ENCODE measurements at places on chromosomes 5 and 9.

- DNase-seq, result peak; percentile 87
- H3K4me3 ChIP-seq, result peak overlapping the region; percentile 66
- peaks cover 17% of the 10 kb centered on the region for H3K4me1 ChIP-seq
- peak overlapping the region; percentile 84 for H3K27ac ChIP-seq
- no peaks in the 10 kb centered on the region for H3K36me3 ChIP-seq
Observed at GRCh38 chr5:124746916-124747790, 714 bp upstream of the ZNF608 start.

GRCh38 chr9:8946461-8946860, 1146.9 kb upstream of the DMAC1 start:
- DNase-seq, result peak; percentile 4
- no peaks in the 10 kb centered on the region for H3K4me1 ChIP-seq
- no peak overlapping the region for H3K4me3 ChIP-seq
- no peak overlapping the region for H3K27ac ChIP-seq

DNA sequence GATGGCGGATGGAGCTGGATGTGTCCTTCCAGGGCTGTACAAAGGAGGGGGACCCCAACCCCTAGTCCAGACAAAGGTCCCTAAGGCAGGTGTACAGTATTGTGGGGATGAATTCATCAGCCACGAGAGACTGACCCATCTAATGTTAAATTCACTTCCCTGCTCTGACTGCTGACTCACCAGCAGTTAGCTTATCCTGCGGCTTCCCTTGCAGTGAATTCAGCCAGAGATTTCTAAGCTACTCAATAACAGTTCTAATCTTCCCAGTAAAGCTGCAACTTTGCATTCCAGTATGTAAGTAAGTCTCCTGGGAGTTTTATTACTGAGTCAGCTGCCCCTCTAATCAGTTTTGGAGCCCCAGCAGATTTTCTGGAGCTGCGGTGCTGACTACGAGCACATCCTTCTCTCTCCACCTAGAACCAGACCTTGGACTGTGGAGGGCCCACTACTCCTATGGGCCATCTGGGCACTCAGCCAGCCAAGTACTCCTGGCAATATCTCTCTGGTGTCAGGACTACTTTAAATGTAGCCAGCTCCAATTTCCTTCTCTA, 16.1 kb downstream of the B4GALT1 start:
- H3K4me3 ChIP-seq, result no peak overlapping the region
- no peaks in the 10 kb centered on the region for H3K27me3 ChIP-seq
- H3K36me3 ChIP-seq, result no peaks in the 10 kb centered on the region
- no peaks in the 10 kb centered on the region for H3K4me1 ChIP-seq

- H3K27ac ChIP-seq, result no peak overlapping the region
- H3K27me3 ChIP-seq, result no peaks in the 10 kb centered on the region
- DNase-seq, result no peak
Observed at GRCh38 chr5:137684761-137685160, 51.1 kb downstream of the KLHL3 start.

- H3K27ac ChIP-seq, result peak overlapping the region; percentile 88
- peaks cover 26% of the 10 kb centered on the region for H3K36me3 ChIP-seq
- no peaks in the 10 kb centered on the region for H3K27me3 ChIP-seq
- peaks cover 2% of the 10 kb centered on the region for H3K4me1 ChIP-seq
- peak overlapping the region; percentile 95 for H3K4me3 ChIP-seq
Observed at GRCh38 chr5:103561685-103562452, 720 bp downstream of the NUDT12 start.

GRCh38 chr9:100100146-100100667, 1.2 kb downstream of the INVS start:
- no peaks in the 10 kb centered on the region for H3K27me3 ChIP-seq
- H3K36me3 ChIP-seq, result peaks cover 9% of the 10 kb centered on the region
- no peak overlapping the region for H3K4me3 ChIP-seq
- H3K4me1 ChIP-seq, result peaks cover 4% of the 10 kb centered on the region
- no peak for DNase-seq

Measured in neuronal stem cell (in vitro differentiated cells).